ENCODE measurements at places on chromosomes 5 and 9. TPM values are rescaled to one million over a fixed set of nuclear protein-coding genes. Genes with fewer than 3 reads are reported as not detected.

The CHSY3 gene
- 105 TPM for total RNA-seq

The SMIM33 gene
- total RNA-seq: 0.72 TPM

DNA sequence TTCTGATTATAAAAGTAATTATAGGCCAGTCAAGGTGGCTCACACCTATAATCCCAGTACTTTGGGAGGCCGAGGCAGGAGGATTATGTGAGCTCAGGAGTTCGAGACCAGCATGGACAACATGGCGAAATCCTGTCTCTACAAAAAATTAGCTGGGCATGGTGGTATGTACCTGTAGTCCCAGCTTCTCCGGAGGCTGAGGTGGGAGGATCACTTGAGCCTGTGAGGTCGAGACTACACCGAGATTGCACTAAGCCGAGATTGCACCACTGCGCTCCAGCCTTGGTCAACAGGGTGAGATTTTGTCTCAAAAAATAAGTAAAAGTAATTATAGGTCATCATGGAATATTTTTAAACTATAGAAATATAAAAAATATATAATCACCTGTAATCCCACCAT is 18.1 kb downstream of the IRF1 start:
- no peak for DNase-seq

- DNase-seq: no peak
Observed at GRCh38 chr9:109310486-109310901, 10.4 kb downstream of the EPB41L4B start.

- no peak for DNase-seq
Observed at GRCh38 chr5:91293131-91293530, 90.0 kb downstream of the ARRDC3 start.

DNA sequence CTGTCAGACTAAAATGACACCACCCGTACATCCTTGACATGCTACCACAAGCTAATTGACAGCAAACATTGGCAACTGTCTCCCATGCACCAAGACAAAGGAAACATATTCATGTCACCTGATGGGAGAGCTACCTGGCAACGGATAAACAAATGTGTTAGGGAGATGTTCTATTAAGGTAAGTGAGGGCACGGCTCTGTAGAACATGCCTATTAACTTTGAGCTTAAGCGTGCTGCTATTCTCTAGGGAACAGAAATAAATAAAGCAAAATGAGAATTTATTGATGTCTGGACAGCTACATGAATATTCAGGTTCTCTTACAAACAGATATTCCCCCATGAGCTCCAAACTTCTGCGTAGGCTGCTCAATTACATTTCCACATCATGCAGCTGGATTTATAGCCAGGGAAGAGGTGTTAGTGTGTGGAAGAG is 361.4 kb upstream of the RFX3 start:
- no peak for DNase-seq

DNA sequence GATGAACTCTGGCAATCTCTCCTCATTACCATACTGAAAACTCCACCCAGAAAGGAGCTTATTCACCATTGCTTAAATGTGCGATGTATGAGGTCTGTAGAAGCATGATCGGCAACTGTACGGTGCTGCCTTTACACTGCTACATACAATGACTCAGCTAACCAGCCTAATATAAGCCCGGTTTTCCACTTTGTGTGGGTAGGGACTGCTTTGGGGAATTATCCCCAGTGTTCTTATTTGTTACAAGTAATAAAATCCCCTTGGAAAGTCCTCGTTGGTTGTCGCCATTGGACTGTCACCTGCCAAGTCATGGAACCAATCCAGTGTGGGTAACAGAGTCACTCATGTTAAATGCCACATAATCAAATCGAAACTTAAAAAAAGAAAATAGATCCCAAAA is 23.5 kb upstream of the TENT2 start:
- no peak for DNase-seq

DNA sequence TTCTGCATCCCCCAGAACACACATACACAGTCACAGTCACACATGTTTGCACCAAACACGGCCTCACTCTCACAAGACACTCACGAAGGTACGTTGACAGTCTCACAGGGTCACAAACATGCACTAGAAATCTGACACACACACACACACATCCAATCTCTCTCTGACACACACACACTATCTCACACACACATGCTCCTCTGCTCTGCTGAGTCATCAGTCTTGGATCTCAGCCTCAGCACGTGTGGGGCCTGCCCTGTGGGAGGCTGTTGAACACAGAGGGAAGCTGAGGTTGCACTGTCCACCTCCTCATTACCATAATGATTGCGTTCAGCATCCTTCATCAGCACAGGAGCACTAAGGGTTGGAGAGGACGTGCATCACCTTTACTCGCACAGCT is 188.8 kb downstream of the MTRR start:
- peak; percentile 22 for DNase-seq

GRCh38 chr5:112210430-112211005 is 208.6 kb downstream of the EPB41L4A start:
- peak; percentile 52 for DNase-seq

The KCNV2 gene
- 1.4 TPM for total RNA-seq

- peak; percentile 63 for DNase-seq
Observed at GRCh38 chr5:115661101-115661500, 35.3 kb upstream of the TMED7 start.

- DNase-seq: no peak
Observed at GRCh38 chr5:142079306-142079721, 29.3 kb upstream of the NDFIP1 start.

GRCh38 chr5:16617274-16617968 is 624 bp upstream of the RETREG1 start:
- no peak for DNase-seq

The SPINK6 gene
- total RNA-seq: 5.5 TPM

DNA sequence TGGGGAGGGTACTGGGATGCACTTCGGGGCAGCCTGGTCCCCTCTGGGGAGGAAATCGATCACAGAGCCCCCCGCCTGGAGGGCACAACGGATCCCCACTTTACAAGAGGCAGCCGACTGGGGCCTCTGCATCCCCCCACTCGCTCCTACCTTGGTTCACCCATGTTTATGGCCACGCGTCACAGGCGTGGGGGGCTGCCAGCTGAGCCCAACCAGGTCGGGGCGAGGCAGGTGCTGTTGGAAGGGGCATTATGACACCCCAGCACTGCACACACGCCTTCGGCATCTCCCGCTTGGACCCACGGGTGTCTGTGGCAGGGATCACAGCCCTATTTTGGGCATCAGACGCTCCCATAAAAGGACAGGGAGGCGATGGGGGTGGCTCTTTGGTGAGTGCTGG is 14.6 kb downstream of the SOHLH1 start:
- DNase-seq: no peak

- peak; percentile 88 for DNase-seq
Observed at GRCh38 chr5:141603923-141604717, 14.7 kb downstream of the DIAPH1 start.

DNA sequence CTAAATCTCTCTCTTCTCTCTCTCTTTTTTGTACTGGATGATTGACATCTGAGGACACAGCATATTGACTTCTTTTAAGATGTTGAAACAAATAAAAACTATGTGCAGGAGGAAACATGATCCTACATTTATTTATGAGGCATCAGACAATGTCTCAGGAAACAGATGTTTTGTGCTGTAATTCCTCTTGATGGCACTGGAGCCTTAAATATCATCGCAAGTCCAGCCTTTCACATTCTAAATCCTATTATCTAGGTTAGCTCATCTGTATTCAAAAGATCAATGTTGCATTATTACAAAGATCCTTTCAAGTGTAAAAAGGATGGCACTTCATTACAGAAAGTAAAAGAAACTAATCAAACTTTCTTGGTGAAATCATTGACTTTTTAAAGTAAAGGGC is 63.9 kb downstream of the MAT2B start:
- peak; percentile 23 for DNase-seq

GRCh38 chr5:165573445-165573844 is 2068.0 kb downstream of the MAT2B start:
- no peak for DNase-seq

The TMOD1 gene
- 3.4 TPM for total RNA-seq

- DNase-seq: no peak
Observed at GRCh38 chr9:76932757-76933156, 26.8 kb upstream of the PRUNE2 start.

The FOXD4 gene
- 3.4 TPM for total RNA-seq

The OLFML2A gene
- total RNA-seq: 9.6 TPM

GRCh38 chr5:77259476-77259875 is 49.0 kb downstream of the PDE8B start:
- no peak for DNase-seq

GRCh38 chr5:157080286-157080685 is 21.4 kb upstream of the HAVCR1 start:
- no peak for DNase-seq

DNA sequence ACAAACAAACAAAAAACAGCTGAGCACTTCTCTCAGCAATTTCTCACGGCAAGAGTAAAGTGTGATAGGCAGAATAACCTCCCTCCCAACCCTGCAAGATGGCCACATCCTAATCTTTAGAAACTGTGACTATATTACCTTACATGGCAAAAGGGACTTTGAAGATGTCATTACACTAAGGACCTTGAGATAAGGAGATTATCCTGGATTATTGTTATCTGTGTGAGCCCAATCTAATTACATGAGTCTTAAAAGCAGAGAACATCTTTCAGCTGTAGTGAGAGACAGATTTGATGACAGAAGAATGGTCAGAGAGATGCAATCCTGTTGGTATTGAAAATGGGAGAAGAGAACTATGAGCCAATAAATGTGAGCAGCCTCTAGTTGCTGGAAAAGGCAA is 347.9 kb downstream of the CDH9 start:
- DNase-seq: no peak

- DNase-seq: peak; percentile 97
Observed at GRCh38 chr5:129770024-129770820, 22.3 kb downstream of the MINAR2 start.

The TIMD4 gene
- total RNA-seq: 0.48 TPM

The GARIN3 gene
- not detected for total RNA-seq

GRCh38 chr5:97037819-97038218 is 101.9 kb downstream of the LNPEP start:
- DNase-seq: no peak

DNA sequence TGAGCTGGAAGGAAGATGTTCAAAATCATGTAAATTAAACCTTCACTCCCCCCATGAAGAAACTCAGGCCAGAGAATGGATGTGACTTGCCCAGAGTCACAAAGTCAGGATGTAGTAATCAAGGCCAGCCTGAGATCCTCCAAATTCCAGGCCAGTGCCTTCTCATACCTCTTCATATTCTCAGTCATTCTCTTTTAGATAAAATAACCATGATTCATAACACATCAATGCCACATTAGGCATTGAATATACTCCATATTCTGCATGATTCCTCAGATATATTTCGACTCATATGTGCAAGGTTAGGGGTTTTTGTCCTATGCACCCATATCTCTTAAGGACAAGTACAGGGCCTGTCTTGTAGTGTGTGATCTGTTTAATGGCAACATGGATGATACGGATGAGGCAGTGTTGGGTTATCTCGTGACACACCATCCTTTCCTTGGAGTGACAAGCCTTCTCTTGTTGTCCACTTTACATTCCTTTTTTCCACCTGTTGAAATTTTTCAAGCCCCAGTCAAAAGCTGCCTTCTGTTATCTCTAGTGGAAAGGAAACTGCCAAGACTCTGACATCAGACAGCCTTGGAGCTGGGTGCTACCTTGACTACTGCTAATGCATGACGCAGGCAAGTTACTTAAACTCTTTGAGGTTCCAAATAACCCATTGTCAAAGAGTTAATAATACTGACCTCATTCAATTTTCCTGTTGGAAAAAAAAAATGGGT is 227.5 kb upstream of the NR4A3 start:
- no peak for DNase-seq

The CER1 gene
- total RNA-seq: 3.9 TPM

The TAS2R1 gene
- 0.72 TPM for total RNA-seq

- DNase-seq: no peak
Observed at GRCh38 chr9:82188817-82189216, 200.2 kb downstream of the SPATA31D1 start.

DNA sequence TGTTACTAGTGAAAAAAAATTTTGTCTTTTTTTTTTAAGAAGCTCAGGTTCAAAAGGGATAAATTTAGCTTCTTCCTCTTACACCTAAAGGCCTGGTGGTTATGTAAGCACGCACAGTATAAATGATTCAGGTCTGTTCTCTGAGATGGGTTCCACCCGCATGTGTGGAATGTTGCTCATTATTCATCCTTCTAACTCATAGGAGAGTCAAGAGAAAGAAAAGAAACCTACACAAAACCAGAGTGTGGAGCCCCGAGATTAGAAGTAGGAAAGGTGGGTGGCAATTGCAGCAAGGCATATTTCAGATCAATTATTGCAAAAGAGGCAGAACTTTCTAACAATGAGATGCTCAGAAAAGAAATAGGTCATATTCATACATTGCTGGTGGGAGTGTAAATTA is 13.5 kb downstream of the PLAC8L1 start:
- no peak for DNase-seq

The IL5 gene
- total RNA-seq: 7.7 TPM

DNA sequence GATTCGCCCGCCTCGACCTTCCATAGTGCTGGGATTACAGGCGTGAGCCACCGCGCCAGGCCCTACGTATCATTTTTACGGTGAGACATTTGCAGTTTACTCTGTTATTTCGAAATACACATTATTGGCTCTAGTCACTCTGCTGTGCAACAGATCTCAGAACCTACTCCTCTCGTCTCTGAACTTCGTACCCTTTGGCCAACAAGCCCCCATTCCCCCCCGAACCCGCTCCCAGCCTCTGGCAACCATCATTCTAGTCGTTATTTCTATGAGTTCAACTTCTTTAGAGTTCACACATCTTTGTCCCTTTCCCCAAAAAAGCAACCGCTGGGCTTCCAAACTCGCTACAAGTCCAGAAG is 735 bp downstream of the PTGR1 start:
- DNase-seq: peak; percentile 37

- DNase-seq: peak; percentile 13
Observed at GRCh38 chr5:103444333-103445038, 118.1 kb downstream of the NUDT12 start.

DNA sequence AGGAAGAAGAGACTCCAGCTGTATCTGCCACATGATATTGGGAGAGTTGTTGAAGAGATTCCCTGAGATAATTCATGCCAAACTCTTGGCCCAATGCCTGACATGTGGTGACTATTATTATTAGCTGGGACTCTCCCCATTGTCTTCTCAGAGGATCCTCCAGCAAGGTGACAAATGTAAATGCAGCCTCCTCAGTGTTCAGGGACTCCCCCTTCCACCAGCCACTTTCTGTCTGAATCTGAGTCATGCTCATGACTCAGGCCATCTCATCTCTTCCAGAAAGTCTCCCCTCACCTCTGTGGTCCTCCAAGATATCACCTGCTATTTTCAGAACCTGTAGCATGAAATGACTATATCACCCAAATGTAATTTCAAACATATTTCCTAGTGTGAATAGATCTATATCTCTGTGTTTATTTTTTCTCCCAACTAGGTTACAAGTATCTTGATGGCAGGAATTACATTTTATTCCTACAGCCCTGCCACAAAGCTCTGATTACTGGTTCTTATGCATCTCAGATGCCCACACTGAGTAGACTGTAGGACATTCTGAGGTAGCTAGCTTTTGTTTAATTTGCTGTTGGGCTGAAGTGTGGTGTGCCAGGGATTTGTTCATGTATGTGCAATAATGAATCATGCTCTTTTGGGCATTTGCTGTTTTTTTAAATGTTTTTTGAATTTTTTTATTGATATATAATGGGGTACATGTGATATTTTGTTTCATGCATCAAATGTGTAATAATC is 126.6 kb upstream of the IL12B start:
- DNase-seq: no peak

The CCDC183 gene
- total RNA-seq: not detected

The CDKN2B-AS1 gene
- 19.5 TPM for total RNA-seq

GRCh38 chr5:172688349-172689217 is 47.5 kb downstream of the NEURL1B start:
- peak; percentile 44 for DNase-seq

Measured in umbilical cord (tissue), 2 donors.